ENCODE measurements at places on chromosomes 6 and 20.

DNA sequence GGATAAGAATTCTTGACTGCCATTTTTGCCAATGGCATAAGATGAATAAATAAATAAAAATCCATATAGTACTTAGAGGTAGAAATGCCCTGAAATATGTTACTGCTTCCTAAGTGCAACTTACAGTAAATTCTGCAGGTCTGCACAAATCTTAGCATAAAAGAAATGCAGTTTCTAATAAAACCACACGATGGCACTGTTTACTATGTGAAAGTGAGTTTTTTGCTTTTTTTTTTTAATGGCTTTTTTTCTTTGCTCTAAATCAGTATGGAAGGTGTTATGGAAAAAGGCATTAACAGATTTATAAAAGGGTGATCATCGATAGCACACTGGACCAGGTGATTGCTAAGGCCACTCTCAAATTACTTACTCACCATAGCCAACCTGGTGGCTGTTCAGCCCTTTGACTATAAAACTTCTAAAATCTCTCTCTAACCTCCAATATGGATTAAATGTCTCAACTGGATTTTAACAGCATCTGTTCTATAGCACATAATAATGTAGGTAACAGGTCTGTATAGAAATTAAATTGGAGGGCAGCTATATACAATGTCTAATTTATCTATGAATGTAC is 45.8 kb downstream of the AHI1 start:
- DNase-seq = no peak

- DNase-seq = no peak
Observed at GRCh38 chr6:14767226-14767625, 478.6 kb upstream of the JARID2 start.

GRCh38 chr6:161303628-161304340 is 29.9 kb upstream of the AGPAT4 start:
- no peak for DNase-seq

- DNase-seq = no peak
Observed at GRCh38 chr6:126233192-126233591, 106.7 kb upstream of the CENPW start.

DNA sequence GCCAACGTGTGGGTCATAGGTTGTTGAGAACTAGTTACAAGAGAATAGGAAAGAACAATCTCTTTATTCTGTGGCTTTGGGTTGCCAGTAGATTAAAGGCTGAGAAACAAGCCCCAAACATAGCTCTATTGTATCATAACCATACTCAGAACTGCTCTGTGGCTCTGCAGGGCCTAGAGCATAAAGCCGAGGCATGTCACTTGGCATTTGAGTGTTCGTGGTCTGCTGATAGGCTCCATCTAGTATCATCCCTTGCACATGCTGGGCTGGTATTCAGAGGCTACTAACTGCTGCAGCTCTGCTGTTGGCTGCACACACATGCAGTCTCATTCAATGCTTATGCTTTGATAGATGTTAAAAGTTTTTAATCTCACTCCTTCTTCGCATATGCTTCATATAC is 157.9 kb downstream of the OGFRL1 start:
- no peak for DNase-seq

DNA sequence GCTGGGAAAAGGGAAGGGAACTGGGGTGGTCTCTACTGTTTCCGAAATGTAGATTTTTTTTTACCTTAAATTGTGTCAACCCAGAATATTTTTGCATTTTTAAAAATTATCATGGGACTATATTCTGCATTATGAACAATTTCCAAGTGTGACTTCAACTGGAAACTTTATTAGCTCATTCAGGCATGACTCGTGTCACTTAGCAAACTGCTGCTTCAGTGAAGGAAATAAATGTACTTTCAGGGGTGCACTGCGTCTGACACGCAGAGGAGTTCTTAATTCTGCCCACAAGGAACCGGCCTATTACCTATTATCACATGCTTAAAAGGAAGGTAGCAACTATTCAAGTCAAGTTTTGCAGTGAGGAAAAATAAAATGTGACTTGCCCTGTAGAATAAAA is 291.3 kb upstream of the PRDM1 start:
- DNase-seq = peak; percentile 45

DNA sequence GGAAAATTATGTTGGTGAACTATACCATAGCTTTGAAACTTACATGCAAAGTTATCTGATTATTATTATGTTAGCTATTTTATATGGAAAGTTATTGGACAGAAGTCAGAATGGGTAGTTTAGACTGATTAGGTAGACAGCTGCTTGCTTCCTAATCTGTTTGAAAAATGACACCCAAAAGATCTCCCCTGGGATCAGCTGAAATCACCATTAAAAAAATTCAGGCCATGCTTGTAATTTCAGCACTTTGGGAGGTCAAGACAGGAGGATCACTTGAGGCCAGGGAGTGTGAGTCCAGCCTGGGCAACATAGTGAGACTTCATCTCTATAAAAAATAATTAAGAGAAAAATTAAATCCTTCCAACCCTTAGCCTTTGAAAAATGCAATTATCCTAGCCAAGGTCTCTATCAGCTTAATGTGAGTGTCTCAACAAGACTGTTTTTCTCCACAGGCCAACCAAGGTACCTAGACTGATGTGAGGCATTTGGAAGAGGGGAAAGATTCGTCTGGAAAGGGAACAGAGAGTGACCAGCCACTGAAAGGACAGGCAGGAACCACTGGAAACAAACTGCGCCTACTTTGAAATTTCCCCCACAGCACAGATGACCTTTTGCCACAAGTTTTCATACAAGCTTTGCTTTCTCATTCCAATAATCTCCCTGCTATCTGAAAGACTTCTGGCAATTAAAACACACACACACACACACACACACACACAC is 232.3 kb downstream of the GMPR start:
- DNase-seq = no peak

GRCh38 chr20:47230811-47231256 is 125.7 kb downstream of the ZMYND8 start:
- DNase-seq = no peak

- DNase-seq = no peak
Observed at GRCh38 chr20:48779435-48779834, 48.4 kb downstream of the PREX1 start.

DNA sequence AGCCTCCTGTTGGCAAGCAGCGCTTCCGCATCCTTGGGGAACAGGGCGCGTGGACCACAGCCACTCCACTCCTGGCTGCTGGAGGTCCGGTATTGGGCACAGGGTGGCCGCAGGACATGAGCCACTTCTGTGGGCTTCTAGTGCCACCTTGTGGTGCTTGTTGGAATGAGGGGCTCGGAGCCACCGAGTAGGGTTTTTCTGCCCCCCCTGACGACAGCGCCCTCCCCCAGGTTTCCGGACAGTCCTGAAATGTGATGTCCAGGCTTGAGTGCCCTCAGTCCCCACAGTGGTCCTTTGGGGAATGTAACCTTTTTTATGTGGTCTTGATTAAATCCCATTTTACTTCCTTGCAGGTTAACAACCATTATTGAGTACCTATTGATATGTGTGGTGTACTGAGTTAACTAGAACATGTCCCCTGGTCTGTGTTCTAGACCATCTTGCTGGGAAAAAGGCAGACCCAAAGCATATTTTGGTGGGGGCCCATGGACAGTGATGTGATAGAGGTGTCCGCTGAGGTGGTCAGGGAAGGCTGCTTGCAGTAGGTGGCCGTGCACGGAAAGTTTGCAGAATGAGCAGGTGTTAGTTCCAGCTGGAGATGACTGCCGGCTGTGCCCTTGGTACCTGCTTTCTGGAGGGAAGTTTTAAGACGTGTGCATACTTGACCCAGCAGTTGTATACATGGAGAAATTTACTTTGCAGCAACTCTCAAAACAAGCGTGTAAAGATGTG is 70.0 kb downstream of the PTPN1 start:
- DNase-seq = no peak

DNA sequence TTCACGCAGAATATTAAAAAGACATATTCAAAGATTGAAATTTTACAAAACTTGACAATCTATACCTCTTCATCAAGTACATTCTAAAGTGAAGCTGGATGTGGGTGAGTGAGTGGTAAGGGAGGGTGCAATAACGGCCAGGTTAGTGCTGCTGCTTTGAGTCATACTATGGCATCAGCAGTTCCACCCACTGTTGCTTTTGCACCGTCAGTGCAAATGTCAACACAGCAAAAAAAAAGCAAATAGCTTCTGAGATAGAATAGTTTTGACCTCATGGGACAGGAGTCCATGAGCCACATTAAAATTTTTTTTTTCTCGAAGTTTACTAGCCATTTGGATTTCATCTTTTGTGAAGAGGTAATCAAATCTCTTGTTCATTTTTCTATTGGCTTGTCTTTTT is 31.8 kb downstream of the PSMF1 start:
- peak; percentile 5 for DNase-seq

DNA sequence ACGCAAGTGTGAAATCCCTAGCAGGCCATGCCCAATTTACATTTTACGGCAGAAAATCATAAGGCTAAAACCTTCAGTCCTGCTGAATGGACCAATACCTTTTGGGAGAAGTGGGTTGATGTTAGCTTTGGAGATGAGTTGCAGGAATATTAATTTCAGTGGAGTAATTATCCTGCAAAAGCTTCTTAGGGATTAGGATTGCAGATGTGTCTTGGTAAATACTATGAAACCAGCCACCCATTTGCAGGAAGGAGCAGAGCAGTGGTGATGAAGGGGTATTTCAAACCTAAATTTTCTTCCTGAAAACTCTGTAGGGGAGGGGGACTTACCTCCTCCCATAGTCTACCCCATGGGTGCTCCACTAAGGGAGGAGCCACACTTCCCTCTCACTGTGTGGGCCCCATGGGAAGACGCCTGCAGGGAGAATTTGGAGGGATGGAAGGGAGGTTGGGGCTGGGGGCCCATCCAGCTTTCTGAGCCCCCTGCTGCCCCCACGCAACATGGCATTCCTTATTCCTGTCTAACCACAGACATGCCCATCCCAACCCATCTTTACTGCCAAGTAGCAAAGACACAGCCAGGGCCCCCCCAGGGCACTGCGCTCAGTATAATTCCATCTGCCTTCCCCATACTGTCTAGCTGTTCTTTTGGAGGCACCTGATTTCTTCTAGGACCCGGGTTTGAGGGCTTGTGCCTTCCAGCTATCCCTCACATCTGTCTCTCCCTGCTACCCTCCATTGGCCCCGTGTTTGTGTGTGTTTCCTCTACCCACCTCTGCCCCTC is 14.6 kb upstream of the UQCC2 start:
- DNase-seq = no peak

DNA sequence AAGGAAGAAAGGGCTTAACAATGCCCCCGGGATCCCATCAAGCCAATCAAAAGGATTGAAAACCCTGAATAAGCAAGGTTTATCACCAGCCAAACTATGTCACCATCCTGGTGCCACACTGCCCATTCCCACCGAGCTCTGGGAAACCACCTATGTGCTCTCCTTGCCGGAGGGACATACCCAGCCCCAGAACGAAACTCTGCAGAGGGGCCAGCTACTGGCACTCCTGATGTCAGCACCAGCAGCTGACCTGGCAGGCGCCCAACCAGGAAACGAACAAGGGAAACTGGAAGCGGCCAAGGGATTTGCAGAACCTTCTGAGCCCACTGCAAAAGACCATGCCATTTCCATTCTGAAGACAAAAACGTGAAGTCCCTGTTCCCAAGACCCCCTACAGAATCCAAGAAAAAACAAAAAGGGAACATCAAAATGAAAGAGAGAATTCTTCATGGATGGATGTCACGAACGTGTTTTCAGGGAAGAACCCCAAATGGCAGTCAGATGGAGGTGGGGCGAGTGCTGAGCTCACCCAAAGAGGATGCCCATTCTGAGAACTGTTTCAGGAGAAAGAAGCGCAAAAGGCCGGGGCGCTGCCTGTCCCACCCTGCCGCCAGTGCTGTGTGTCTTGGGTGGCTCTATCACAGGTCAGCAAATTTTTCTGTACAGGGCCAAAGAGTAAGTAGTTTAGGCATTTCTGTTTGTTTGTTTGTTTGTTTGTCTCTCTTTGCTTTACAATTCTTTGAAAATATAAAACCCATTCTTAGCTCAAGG is 305.2 kb downstream of the ESR1 start:
- no peak for DNase-seq

- DNase-seq = no peak
Observed at GRCh38 chr6:169843991-169844390, 92.6 kb downstream of the ERMARD start.

- no peak for DNase-seq
Observed at GRCh38 chr6:87104667-87105066, 9.8 kb upstream of the CGA start.

- DNase-seq = no peak
Observed at GRCh38 chr6:161439093-161439492, 165.2 kb upstream of the AGPAT4 start.

GRCh38 chr20:56426926-56427325 is 14.9 kb downstream of the CASS4 start:
- DNase-seq = no peak

DNA sequence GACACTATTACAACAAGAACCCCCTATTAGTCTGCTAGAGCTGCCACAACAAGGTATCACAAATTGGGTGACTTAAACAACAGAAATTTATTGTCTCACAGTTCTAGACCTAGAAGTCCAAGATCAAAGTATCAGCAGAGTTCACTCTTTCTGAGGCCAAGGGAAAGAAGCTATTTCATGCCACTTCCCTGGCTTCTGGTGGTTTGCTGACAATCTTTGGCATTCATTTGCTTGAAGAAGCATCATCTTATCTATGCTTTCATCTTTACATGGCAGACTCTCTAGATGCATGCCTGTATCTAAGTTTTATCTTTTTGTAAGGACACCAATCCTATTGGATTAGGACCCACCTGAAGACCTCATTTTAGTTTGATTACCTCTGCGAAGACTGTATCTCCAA is 296.8 kb upstream of the MARCKS start:
- DNase-seq = no peak

DNA sequence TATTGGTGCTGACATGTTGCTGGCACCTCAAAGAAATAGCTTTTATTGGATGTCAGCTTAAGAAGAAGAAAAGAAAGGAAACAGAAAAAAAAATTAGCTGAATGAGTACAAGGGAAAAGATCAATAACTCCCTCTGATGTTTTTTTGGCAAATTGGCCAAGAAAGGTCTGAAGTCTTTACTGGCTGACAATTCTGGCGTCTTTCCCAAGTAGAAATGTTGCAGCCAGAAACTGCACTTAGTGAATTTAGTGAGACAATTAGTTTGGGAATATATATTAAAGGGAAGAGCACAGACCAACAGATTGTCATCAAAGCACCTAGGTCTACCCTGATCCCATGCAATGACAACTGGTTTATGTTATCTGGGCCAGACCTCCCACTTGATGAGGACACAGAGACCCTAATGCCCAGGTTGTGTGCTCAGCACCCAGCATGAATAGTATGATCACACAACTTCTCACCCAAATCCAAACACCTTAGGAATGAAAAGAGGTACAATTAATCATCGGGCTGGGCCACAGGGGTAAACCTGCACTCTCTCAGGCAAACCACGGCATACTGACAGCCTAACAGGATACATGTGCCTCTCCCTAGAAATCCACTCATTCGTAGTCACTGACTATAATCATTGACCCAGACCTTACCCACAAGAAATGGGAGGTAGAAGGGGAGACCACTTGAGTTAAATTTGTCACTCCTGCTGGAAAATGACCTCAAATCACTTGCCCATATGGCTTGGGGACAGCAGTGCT is 612.3 kb upstream of the ARID1B start:
- no peak for DNase-seq

- no peak for DNase-seq
Observed at GRCh38 chr6:143005816-143006215, 54.9 kb upstream of the AIG1 start.

GRCh38 chr20:19056909-19057308 is 155.5 kb upstream of the SLC24A3 start:
- DNase-seq = no peak

- DNase-seq = no peak
Observed at GRCh38 chr6:80437801-80438200, 331.3 kb downstream of the BCKDHB start.

- no peak for DNase-seq
Observed at GRCh38 chr6:168908166-168908565, 345.5 kb downstream of the THBS2 start.

- no peak for DNase-seq
Observed at GRCh38 chr20:19602675-19603375, 155.2 kb upstream of the RIN2 start.

Measured in stimulated activated CD4-positive, alpha-beta T cell treated with anti-CD3 and anti-CD28 coated beads, Interleukin-4, amount 100 ng/mL, for 4 hours (primary cell).